ENCODE measurements at places on chromosomes 16 and 17.

DNA sequence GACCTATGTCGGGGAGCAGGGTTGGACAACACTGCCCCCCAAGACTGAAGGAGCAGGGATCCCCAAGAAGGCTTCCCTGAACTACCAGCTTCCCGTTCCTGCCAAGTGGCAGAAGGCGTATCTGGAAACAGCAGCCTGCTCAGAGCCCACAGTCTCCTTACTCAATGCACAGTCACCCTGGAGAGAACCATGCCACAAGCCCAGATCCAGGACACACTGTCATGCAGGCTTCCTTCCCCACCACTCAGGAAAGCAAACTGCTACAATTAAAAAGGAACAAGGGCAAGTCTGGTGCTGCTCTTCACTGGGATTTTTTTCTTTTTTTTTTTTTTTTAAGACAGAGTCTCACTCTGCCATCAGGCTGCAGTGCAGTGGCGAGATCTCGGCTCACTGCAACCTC lies 8.2 kb downstream of the WDR45B start:
- no peak for DNase-seq

GRCh38 chr17:15422392-15422965 lies 44.9 kb downstream of the CDRT4 start:
- DNase-seq = no peak

DNA sequence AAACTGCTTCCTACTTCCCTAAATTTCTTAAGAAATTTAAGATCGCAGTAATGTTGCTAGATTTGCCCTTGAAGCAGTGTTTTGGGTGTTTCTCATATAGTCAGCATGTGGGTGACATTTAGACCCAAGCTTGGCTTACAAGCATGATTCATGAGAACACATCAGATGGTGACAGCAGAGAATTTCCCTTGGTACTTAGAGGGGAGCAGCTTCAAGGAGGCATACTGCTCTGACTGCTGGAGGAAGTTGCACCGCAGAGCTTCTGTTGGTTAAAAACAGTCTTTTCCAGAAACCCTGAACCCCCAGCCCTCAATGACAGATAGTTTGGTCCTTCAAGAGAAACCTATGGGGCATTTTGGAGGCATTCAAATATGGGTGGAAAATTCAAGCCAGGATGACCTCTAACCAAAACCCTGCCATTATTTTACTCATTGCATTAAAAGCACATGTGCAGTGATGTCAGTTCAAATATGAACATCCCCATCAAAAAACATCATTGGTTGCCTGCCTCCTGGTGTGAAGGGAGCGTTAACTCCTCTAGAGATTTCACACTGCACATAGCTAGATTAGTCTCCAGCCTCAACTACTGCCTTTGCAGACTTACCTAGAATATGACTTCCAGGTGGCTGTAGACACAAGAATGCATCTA lies 201.5 kb upstream of the CACNG5 start:
- no peak for DNase-seq

DNA sequence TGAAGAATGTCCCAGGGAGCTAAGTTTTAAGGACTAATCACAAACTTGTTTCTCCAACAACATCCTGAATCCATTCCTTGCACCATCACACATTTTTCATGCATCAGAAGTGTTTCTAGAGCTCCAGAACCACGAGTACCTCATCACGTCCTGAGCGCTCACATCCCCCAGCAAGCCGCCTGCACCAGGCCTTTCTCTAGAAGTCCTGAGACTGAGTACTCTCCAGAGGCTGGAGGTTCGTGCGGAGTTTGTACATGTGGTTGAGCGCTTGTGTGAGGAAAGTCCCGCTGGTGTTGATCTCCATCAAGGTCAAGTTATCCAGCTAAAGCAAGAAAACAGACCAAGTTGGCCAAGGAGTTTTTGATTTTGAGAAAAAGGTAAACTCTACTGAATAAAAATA lies 10.7 kb downstream of the GINS2 start:
- DNase-seq = no peak

DNA sequence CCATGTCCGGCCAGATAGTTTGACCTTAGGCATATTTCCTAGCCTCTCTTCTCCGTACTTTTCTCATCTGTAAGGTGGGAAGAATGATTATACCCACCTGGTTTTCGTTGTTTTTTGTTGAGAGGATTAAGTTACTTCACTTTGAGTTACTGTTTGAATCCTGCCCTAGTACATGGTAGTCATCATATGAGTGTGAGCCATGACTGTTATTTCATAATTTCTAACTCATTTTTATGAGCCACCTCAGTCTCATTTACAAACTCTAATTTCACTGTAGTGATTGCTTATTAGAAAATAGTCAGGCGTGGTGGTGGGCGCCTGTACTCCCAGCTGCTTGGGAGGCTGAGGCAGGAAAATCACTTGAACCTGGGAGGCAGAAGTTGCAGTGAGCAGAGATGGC lies 45.1 kb downstream of the YPEL2 start:
- no peak for DNase-seq
